ENCODE measurements at places on chromosomes 7 and 10.

- no peak for DNase-seq
Observed at GRCh38 chr10:132957981-132958882, 15.9 kb upstream of the CFAP46 start.

GRCh38 chr10:89861584-89862301 lies 160.4 kb downstream of the KIF20B start:
- DNase-seq = no peak

DNA sequence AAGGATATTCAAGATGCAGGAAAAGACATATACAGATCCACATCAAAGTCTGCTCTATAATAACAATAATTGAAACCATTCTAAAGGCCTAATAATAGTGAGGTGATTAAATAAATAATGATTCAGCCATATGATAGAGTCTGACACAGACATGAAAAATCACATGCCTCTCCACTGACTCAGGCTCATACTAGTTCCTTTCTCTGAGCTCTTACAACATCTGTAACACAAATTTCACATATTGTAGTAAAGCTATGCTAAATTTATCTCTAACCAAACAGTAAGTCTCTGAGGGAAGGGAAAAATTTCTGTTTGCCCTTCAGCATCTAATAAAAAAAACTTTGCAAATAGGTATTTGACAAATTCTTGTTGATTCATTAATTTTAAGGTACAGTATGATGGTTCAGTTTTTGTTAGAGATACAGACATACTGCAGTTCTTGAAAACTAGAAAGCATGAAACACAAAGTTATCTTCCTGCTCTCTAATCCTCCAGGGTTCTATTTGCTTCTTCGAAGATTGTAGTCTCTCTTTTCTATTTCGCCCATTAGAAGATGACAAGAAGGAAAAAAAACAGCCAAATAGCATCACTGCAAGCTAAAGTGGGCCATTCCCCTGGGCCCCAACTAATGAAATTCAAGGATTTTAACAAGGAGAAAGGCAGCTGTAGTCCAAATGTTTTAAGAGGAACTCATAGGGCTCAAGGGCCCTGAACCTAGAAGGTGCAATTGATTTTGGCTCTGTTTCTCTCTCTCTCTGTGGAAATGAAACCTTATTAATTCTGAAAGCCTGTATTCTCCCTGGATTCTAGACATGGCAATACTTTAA lies 53.9 kb downstream of the CUBN start:
- DNase-seq = no peak

DNA sequence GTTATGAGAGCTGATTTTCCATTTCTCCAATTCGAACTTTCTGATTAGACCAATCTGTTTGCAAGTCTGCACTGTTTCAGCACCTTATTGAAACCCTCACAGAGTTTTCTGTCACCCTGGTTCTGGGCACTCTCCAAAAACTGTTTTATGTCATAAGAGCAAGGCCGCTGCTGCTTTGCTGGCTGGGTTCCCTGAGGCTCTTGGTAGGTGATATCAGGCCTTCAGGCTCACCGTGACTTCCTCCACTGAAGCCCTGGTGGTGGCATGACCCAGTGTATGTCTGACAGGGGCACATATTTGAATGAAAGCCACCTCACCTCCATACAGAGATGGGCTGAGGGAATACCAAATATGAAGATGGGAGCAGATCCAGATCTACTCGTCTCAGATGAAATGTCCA lies 8.3 kb downstream of the RABGEF1 start:
- no peak for DNase-seq

DNA sequence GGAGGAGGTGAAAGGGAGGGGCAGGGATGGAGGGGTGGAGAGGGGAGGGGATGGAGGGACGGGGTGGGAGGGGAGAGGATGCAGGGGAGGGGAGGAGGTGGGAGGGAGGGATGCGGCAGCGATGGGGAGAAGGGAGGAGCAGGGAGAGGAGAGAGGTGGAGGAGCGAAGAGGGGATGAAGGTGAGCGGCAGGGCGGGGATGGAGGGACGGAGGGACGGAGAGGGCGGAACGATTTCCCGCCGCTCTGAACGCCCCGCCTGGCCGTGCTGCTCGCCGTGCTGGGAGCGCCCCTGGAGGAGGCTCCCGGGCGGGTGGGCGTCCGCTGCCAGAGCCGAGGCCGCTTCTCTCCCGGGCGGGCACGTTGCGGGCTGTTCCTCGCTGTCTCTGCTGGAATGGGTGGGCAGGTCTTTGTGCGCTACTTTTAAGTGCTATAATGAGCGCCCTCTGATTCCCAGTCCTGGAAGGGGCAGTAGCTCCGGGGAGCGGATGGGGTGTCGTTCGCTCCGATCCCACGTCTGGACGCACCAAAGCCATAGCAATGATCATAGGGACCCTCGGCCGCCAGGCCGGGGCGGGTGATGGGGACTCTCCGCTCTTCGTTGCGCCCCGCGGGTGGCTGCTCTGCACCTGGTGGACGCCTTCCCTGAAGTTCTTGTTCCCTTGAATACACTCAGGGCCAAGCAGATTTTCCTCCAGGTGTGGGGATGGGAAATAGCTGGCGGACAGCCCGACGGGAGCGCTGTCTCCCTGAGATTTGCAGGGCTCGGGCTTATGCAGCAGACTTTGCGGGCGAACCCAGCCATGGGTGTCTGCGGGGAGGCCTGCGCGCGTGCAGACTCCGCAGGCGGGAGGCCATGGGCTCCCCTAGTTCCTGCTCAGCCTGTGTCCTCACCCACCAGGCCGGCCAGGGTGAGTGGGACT lies 81.1 kb upstream of the CPXM2 start:
- no peak for DNase-seq

DNA sequence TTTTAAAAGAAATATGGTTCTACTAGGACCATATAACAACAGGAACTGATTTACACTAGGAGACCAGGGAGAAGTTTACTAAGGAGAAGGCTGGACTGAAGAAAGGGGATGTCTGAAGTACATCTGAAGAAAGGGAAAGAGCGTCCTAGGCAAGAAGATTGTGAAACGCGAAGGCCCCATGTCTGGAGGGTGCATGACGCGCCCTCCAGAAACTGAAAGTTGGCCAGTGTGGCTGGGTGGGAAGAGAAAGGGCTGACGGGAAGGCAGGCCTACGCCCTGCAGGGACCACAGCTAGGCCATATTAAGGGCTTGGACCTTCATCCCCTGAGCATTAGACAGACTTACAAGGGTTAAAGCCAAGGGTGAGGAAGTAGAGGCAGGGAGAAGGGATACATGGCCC lies 158.0 kb downstream of the TRIL start:
- no peak for DNase-seq

DNA sequence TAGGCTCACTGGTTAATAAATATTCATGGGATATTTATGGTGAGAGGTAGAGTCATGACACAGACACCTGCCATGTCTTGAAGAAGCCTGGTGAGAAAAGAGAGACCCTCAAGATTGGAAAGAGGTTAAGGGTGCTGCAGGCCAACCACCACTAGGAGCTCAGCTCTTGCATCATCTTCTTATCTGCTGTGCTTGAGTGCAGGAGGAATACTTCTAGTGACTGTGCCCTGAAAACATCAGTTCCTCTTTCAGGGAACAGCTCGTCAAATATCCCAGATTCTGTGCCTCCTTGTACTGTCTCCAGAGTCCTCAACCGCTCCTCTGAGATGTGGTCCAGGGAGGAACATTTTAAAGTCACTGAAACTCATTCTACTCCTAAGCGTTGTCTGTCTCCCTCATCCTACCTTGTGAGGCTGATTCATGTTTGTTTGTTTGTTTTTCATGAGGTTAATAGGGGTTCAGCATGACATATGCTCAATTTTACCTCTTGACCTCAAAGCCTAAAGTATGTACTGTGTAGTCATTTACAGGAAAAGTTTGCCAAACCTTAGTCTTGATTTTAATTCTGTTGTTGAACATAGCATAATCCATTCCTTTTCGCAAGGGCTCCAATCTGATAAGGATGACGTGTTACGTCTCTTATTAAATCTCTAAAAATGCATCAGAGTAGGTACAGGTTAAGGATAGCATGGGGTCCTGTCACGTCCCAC lies 293.1 kb downstream of the C7orf25 start:
- DNase-seq = no peak

GRCh38 chr7:116138202-116138801 lies 72.0 kb upstream of the TES start:
- DNase-seq = no peak

DNA sequence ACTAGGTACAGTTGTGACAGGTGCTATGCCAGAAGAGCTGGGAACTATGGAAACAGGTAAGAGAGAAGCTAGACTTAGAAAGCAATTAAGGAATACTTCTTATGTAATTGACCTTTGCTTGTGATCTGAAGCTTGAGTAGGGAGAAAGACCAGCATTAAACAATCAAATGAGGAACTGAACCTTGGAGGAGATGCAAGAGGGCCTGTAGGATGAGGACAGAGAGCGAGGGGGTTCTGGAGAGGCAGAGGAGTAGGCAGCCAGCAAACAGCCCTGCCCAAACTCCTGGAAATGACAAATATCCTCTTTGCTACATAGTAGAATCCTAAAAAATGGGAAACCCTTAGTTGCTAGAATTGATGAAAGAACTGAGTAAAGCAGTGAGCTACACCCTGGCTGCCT lies 41.6 kb upstream of the FAM204A start:
- no peak for DNase-seq

- no peak for DNase-seq
Observed at GRCh38 chr10:44860811-44861736, 50.1 kb upstream of the TMEM72 start.

DNA sequence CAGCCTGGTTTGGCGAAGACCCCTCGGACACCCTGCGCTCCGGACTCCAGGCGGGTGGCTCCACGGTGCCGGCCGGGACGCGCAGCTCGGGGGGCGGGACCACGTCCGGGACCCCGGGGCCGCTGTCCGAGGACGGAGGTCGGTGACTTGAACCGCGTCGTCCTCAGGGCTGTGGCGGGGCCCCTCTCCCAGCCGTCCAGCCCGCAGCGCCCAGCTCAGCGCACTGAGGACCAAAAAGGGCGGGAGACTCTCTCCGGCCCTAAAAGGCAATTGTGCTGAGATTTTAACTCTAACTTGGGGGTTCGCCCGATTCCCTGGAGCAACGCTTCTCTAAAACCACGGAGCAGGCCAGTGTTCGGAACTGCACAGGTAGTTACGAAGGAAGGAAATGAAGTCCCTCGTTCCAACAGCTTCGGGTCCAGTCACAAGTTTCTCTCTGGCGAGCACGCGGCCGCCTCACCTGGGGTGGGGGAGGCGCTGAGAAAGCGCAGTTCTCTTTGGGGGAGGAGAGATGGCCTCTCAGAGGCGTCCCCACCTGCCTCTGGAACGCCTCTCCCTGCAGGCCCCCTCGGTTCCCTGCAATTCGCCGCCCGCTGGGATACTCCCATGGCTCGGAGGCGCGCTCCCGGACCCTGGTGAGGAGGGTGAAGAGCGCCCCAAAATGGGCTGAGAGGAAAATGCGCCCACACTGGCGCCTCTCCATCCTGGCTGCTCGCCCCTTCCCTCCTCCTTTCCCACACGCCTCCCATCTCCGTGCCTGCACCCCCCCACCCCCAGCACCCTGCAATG lies 352.7 kb downstream of the DNAJB6 start:
- no peak for DNase-seq

DNA sequence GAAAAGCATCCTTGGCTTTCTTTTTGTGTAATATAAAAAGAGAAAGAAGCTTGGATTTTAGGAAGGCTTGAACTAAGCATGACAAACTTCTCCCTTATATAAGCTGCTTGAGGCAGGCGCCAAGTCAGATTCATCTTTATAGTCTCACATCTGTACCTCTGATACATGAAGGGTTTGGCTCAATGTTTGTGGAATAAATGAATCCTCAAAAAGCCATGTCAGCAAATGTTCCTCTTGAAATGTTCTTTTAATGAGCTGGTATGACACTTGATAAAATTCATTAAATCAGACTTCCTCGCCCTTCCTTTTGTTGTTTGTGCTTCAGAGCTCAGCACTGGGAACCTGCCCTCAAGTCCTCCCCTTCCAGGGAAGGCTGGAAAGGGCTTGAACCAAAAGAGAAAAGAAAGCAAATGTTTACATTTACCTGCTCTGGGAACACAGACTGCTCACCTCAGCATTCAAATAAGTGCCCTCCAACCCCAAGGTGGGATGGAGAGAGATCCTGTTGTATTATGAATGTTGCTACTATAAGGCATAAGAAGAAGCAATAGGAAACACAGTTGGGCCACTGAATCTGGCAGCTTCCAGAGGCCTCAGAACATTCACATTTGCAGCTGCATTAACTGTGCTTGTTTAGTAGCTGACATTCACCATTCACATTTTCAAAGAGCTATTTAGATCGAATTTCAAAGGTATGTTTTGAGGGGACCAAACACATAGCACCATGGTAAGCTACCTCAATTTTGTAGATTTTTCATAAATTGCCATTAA lies 212.6 kb downstream of the CACNA2D1 start:
- no peak for DNase-seq

DNA sequence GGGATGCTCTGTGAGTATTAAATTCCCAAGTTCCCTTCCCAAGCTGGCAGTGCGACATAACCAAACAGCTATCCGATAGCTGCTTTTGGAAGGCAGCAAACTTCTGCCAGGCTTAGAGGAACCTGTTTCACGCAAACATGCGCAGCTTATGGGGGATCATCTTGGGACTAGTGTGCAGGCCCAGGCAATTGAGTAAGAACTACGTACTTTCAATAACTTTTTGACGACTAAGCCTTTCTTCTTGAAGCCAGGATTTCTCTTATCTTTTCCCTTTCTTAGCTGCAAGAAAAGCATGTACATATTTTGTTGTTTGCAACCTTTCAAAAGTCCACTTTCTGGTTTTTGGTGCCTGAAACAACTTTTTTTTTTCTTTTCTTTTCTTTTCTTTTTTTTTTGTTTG lies 28.7 kb upstream of the SEPHS1 start:
- DNase-seq = no peak

GRCh38 chr7:75924889-75925288 lies 9.9 kb downstream of the POR start:
- DNase-seq = no peak

- no peak for DNase-seq
Observed at GRCh38 chr10:6231146-6231545, 28.4 kb downstream of the PFKFB3 start.

DNA sequence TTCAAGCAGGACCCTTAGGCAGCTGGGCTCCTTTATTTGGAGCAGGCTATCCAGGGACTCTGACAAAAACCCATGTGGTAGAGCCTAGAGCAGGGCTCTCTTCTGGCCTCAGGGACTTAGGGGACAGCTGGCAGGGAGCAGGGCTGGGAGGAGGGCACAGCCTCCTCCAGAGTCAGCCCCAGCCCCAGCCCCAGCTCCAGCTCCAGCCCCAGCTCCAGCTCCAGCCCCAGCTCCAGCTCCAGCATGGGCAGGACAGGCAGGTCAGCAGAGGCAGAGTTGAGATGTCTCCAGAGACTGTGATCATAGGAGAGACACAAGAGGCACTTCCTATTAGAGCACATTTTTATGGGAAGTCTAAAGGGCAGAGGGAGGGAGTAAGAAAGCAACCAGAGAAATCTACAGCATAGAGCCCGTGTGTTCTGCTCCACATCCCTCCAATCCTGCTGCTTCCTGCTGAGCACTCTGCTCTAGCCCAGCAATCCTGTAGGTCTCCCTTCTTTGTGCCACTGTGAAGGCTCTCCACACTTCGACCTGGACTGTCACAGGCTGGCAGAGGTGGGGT lies 13.3 kb upstream of the C10orf53 start:
- DNase-seq = no peak

DNA sequence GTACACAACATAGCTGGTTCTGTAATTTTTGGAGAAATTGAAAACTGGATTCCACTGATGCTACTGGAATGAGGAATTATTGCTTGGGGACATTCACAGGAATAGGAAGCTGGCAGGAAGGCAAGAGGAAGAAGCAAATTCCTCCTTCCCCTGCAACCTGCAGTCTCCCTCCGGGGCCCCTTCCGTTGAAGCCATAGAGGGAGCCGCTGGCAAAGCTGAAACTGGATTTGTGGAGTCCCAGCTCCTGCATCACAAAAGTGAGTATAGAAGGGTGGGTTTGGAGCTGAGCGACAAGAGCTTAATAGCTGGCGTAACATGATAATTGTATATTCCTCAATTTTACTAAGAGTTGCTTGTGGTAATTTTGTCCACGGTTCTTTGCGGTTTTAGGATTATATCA lies 190.8 kb downstream of the ADRA2A start:
- DNase-seq = no peak
